ENCODE measurements at places on chromosomes 3 and 15. TPM values are rescaled to one million over a fixed set of nuclear protein-coding genes. Genes with fewer than 3 reads are reported as not detected.

DNA sequence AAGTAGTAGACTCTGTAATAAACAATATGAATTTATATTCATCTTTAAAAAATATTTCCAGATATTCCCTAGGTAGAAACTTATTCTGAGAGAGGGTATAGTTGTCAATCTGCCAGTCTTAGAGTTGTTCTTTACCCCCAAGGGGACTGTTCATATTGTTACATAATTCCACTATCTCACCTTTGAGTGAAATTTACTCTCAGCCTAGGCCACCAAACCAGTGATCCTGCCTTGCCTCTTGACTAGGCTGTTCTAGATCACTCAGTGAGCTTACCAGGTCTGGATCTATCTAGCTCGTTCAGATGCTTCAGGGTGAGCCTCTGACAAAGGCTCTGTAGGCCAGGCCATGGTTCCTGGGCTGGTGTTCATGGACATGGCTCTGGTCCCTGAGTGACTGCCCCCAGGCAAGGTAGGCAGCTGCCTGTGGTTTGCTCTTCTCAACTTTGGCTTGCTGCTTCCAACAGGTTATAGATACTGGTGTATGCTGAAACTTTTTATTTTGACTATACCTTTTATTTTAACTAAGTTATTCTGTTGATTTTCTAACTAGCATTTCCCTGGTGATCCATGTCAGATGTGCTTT lies 27.6 kb downstream of the ZNF592 start:
- no peak for DNase-seq

DNA sequence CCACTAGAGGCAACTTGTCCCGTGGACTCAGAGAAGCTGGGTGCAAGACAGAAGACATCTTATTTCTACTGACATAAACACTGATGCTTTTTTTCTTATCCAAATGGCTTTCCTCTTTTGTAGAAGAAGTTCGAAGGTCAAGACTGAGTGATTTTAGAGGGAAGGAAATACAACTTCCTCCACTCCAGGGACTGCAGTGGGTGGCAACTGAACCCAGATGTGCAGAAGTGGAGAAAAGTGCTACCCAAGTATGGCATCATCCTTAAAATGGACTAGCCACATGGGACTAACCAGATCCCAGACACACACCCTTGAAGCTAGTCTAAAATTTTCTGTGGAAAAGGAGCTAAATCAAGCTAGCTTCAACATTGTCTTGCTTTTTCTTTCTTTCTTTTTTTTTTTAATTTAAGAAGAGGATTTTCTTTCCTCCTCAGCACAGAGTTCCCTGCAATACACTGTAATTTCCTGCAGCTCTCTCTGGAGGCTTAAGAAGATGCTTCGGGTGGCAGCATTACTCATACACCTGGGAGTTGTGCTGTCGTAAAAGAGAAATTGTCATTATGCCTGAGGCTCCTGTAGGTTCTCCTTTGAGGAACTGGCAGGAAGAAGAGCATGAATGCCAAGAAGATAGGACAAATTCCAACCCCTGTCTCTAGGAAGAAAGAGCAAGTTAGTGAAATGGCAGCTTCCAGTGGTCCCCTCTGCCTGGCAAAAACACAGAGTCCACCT lies 3.8 kb upstream of the FRMD4B start:
- no peak for DNase-seq

- no peak for DNase-seq
These were observed 147.9 kb upstream of the CGNL1 start for GRCh38 chr15:57228395-57228794.

DNA sequence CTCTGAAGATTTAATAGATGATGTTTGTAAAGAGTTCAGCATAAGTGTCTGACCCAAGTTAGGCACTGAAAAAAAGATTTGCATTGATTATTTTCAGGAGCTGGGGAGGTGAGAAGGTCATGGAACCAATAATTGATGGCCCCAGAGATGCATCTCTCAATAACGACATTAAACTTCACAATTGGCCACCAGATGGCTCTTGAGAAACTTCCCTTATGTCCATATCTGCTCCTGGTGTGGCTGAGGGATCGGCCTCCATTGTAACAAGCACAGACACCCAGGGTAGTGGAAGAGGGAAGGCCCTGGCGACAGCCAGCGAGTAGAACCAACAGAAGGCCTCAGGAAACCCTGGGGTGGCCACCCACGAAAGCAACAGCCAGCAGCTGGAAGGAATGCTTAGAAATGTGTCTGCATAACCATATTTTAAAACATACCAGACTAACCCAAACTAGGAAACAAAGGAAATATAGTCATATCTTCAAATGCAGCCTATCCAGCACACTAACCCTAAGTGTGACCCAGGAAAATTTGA lies 536.7 kb downstream of the SOX2 start:
- no peak for DNase-seq

- DNase-seq, result no peak
These were observed 137.9 kb downstream of the CBLB start for GRCh38 chr3:105730801-105731354.

DNA sequence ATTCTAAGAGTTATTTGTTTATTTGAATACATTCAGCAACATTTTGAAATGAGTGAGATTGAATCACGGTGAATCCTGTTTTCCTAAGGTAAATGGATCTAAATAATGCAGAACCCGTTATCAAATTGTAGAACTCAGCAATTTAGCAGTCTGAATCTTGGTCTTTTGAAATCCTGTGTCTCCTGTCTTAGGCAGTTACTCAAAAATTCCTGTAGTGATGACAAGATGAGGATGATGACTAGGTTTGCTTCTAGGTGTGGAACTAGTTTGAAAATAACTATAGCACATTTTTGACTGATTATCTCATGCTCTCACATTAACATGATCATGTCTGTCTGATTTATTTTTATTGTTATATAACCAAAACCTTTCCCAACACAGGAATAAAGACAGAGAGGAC lies 115.0 kb downstream of the RAP2B start:
- DNase-seq, result peak; percentile 19

GRCh38 chr3:79587150-79587549 lies 180.6 kb downstream of the ROBO1 start:
- no peak for DNase-seq

DNA sequence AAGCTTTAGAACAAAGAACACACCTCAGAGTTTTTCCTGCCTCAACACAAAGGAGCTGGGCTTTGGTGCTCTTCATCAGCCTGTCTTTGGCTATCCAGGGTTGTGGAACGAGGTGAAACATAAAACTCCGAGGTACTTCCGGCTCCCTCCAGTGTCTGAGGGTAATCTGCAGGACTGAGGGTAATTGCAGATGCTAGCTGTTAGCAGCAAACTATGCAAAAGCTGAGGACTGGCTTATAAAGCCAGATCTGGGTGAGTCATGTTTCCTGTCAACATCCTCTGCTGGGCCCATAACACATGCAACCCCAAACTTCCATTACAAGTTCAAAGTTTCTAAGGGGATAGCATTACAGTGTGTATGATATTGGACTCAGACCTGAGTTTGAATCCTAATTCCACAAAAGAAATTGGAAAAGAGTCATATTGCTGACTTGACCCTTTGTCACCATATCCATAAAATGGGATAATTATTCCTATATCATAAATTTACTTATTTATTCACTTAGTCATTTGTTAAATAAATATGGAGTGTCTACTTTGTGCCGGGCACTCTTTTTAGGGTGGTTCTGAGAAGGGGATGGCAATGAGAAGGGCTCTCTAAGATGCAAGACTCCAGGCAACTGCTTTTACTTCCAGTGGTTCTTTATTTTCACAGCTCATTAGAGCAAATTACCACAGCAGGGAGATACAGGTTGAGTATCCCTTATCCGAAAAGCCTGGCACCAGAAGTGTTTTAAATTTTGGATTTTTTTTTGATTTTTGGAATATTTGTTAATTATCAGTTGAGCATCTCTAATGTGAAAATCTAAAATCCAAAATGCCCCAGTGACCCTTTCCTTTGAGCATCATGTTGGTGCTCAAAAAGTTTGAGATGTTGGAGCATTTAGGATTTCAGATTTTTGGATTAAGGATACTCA lies 9.5 kb upstream of the TRIM69 start:
- DNase-seq, result peak; percentile 88

- DNase-seq, result no peak
These were observed 40.5 kb upstream of the VPS8 start for GRCh38 chr3:184771301-184772127.

DNA sequence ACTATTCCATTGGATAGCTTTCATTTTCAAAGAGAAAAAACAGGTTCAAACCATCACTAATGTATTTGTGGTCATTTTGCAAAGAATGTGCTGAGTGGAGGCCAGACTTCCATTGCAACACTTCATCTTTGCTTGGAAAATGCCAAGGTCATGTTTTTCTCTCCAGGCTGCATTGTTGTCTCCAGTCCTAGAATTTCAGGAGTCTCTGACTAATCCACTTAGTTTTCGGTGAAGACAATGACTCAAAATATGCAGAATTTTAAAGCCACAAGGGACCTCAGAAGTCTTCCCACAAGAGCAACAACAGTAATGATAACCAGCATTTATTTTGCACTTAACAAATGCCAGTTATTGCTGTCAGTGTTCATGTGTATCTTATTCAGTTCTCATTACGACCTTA lies 277.0 kb downstream of the RYR3 start:
- DNase-seq, result peak; percentile 58

DNA sequence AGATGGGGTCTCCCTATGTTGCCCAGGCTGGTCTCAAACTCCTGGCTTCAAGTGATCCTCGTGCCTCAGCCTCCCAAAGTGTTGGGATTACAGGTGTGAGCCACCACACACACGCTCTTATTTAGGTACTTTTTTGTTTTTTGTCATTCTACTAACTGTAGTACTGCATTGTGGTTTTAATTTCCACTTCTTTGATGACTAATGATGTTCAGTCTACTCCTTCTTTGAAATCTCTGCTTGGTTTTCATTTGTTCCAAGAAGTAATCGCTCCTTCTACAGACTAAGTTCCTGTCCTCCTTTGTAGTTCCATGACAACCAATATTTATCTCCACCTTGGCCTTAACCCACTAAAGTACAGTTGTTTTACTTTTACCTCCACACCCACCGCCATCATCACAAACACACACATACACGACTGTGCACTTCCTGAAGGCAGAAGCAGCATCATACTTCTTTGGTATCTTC lies 529 bp upstream of the DLEC1 start:
- DNase-seq, result no peak

GRCh38 chr15:74326746-74327145 lies 40.7 kb downstream of the CYP11A1 start:
- peak; percentile 14 for DNase-seq

GRCh38 chr3:48460517-48460902 lies 14.0 kb downstream of the ATRIP start:
- DNase-seq, result no peak

PPP1R14D gene
- total RNA-seq, result not detected

OR5K3 gene
- total RNA-seq, result not detected

RBP2 gene
- not detected for total RNA-seq

ZNF860 gene
- 0.34 TPM for total RNA-seq

SOX14 gene
- total RNA-seq, result not detected
